ENCODE measurements at places on chromosomes 12 and 14.

- peak; percentile 26 for DNase-seq
These were observed 62.9 kb upstream of the PSMA6 start for GRCh38 chr14:35229084-35229791.

- DNase-seq: no peak
These were observed 20.6 kb upstream of the ITGA5 start for GRCh38 chr12:54439521-54440255.

- peak; percentile 7 for DNase-seq
These were observed 28.5 kb downstream of the ACTR6 start for GRCh38 chr12:100229036-100229635.

- DNase-seq: no peak
These were observed 15.7 kb upstream of the TMEM119 start for GRCh38 chr12:108613548-108613947.

GRCh38 chr14:100100032-100100703 lies 34.9 kb downstream of the EVL start:
- DNase-seq: no peak

GRCh38 chr12:125860672-125861288 lies 795.5 kb downstream of the AACS start:
- no peak for DNase-seq

DNA sequence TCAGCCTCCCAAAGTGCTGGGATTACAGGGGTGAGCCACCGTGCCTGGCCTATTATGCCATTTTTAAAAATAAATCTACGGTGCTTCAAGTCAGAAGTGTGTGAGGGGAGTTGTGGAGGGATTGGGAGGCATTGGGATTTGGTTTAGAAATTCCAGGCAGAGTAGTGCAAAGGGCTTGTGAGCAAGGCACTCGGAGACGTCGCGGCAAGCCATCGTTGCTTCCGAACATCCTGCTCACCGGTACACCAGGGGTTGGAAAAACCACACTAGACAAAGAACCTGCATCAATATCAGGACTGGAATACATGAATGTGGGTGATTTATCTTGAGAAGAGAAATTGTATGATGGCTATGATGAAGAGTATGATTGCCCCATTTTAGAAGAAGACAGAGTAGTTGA lies 227.0 kb downstream of the ALG10 start:
- DNase-seq: no peak

DNA sequence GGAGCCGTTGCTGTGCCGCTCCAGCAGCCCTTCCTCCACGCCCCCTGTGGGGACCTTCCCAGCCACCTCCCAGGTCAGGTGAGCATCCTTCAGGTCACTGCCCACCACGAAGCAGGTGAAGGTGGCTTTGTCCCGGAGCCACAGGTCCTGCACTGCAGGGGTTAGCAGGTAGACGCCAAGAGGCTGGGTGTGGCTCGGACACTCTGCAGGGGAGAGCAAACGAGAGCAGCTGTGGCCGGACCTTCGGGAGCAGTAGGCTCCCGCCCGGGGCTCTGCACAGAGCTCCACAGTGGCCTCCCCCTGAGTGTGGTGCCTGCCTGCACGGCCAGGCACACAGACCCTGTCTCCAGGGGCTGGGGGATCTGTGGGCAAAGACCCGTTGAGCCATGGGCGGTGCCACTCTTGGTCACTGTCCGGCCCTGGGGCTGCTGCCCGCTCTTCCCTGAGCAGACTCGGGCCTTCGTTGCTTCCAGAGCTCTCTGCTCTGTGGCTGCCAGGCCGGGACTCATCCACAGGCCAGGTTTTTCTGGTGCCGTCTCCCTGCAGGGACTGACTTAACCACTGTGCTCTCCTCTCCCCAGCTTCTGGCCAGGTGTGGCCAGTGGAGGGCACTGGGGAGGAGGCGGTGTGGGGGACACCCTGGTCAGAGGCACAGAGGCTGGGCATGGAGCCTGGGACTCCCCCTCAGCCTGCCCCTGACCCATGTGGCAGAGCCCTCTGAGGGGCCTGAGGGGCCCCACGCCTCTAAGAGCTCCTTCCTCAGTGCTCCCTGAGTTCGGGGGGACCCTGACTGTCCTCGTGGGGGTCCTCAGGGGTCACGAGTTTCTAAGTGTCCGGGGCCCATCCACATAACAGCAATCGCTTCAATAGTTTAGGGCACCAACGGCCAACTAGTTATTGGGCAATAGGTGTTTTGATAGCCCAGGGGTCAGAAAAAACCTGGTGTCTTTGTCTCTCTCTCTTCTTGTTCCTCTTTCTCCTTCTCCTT lies 314.9 kb downstream of the TMEM121 start:
- DNase-seq: no peak

- no peak for DNase-seq
These were observed 48.9 kb upstream of the DLK1 start for GRCh38 chr14:100677554-100678468.

DNA sequence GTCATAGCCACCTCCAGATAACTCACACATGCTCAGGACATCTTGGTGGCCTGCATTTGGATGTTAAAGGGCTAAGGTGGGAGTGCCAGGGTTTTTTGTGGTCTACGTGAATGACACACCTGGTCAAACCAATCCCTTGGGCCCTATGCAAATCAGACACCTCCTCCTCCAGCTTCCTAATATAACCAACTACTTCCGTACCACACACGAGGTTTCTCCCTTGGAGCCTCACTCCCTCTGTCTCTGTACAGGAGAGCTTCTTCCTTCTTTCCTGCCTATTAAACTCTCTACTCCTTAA lies 19.6 kb downstream of the APOBEC1 start:
- DNase-seq: peak; percentile 91

DNA sequence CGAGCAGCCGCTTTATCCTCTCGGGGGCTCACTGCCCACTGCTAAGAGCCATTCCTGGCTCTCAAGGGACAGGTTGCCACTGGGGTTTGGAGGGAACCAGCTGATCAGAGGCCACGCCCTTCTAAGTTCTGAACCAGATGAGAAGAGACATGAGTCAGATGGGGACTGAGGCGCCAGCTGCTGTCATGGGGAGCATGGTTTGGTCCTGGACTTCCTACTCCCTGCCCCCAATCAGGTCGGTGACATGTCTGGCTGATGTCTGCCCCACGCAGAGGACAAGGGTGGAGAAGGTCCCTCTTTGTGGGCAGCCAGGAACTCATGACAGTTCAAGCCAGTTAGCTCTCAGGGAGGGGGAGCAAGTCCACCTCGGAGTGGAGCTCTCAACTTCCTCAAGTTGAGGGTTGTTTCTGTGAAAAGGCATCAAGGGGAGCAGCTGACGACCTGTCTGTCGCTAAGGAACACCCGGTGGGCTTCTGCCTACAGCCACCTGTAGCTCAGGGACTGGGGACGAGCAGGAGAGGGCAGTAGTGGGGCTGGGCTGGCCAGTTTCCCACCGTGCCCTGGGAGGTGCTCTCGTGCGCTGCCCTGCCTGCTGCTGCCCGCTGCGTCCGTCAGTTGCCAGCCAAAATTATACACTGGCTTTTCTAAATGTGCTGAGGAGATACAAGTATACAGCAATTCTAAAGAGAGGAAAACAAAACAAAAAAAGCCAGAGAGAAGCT lies 20.5 kb downstream of the PSMC1 start:
- no peak for DNase-seq

- DNase-seq: no peak
These were observed 64.7 kb upstream of the ZFP36L1 start for GRCh38 chr14:68857516-68858070.

DNA sequence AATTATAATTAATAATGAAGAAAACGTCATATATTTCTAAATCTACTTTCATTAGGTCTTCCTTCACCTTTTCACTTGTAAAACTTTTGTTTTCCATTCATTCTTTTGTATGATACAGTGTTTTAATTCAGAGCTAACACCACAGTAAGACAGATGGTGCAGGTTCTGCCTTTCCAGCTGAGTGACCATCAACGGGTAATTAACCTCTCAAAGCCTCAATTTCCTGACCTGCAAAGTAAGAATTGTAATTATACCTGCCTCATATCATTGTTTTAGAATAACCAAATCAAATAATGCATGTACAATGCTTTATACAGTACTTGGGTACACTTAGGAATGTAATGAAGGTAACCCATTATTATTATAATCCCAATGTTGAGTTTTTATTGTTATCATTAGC lies 157.6 kb downstream of the FOXA1 start:
- no peak for DNase-seq

GRCh38 chr14:61140271-61140670 lies 140.9 kb downstream of the TMEM30B start:
- DNase-seq: no peak

DNA sequence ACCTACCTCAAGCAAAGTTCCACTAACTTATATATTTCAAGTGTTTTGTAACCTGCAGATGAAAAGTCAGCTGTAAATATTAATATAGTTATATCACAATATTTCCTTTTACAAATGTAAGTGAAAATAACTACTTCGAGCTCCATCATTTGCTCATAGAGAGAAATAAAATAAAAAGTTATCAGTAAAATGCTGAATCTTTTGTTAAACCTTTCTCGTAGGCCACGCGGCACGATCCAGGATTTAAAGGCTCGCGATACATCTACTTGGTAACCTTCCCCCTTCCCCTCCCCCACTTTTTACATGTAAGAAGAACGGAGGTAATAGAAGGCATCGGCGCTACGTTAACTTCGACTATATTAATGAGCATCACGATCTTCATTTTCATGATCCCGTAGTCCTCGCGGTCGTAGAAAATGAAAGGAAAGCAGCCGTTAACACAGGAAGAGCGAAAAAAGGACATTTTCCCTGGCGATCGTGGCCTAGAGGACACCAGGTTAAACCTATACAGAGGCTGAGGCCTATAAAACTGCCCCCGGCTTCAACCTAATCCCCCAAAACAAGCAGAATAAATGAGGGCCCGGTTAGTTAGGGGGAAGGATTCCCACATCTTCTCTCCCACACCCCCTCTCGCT lies 508 bp downstream of the HNRNPC start:
- peak; percentile 61 for DNase-seq

- no peak for DNase-seq
These were observed 156.0 kb downstream of the MED13L start for GRCh38 chr12:116121453-116121871.

GRCh38 chr12:52872644-52873389 lies 24.0 kb upstream of the KRT78 start:
- no peak for DNase-seq
